ENCODE measurements at places on chromosomes 4 and X.
A peak's percentile ranks its signal among the peaks of the same experiment; 100 is the strongest.

DNA sequence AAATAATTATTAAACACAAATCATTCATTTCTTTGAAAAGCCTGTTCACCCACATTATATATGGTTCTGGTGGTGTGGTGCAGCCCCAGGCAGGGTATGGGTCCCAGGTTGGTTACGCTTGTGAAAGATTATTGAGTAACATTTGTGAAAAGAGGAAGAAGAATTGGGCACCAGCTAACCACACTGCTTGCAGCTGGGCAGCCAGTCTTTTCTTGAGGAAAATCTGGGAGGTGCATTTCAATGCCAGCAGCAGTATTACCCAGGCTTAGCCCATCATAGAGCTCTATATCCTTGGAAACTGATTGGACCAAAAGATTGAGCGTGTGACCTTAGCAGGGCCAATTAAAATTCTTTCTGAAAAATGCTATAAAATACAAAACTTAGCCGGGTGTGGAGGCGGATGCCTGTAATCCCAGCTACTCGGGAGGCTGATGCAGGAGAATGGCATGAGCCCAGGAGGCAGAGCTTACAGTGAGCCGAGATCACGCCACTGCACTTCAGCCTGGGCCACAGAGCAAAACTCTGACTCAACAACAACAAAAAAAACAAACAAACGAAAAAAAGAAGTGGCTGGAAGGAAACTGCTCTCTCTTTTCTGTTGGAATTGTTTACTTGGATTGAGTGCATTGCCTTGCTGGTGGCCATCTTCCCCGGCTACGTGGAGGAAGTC lies 9.7 kb upstream of the PLAC8 start:
- DNase-seq = no peak

- DNase-seq = no peak
These were observed 239.9 kb upstream of the TEX13A start for GRCh38 chrX:105460376-105460775.

DNA sequence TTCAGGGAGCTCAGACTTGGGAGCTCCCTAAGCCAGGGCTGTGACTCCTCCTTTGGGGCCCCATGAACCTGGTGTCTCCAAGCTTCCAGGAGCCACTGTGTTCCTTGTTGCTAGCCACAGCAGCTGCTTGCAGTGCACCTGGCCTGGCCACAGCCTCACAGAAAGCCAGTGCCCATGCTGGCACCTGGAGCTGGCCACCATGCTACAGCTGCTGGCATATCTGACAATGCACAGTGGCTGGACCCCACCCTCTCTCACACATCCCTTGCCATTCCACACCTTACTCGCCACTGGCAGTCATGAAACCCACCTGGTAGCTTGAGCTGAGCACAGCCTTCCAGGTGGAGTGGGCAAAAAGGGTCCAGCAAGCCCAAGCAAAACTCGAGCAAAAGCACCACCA lies 441.7 kb downstream of the ARAP2 start:
- DNase-seq = no peak

- peak; percentile 47 for DNase-seq
These were observed 83.6 kb downstream of the CCNG2 start for GRCh38 chr4:77240469-77241066.

DNA sequence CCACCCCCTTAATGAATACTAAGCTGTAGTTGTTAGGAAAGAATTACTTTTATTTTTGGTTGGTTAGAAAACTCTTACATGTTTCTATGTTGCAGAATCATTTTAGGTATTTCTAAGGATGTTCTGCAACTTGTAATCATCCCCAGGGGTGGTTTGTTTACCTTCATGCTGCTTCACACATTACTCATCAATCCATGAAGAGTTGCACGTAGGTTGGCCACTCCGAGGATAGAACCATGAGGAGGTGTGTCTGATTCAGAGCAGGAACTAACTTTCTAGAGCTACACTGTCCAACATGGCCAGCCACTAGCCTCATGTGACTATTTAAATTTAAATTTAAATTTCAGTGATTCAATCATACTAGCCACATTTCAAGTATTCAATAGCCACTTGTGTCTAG lies 127.2 kb upstream of the FRMPD4 start:
- DNase-seq = no peak

DNA sequence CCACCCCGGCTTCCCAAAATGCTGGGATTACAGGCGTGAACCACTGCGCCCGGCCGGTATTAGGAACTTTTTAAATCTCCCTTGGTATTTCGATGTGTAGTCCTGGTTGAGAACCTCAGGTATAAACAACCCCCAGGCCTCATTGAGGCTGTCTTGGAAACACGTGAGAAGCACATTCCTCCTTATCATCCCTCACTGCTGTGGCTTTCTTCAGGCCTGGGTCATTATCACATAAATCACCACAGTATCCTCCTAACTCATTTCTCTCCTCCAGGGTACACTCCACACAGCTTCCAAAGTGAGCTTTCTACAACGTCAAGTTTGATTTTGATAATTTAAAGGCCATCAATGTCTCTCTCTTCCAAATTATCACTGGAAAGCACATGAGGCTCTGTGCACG lies 198.2 kb downstream of the DCHS2 start:
- DNase-seq = no peak

GRCh38 chr4:70739496-70740337 lies 18.0 kb downstream of the RUFY3 start:
- DNase-seq = no peak

DNA sequence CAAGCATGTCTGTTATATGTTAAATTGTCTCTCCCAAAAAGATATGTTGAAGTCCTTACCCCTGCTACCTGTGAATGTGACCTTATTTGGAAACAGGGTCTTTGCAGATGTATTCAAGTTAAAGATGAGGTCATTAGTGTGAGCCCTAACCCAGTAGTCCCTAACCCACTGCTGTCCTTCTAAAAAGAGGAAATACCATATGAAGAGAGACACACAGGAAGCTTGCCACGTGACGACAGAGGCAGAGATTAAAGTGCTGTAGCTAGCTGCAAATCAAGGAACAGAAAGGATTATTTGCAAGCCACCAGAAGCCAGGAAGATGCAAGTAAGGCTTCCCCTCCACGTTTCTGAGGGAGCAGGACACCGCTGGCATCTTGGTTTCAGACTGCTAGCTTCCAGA lies 150.1 kb downstream of the HNRNPD start:
- DNase-seq = no peak

GRCh38 chr4:98573791-98574190 lies 84.6 kb downstream of the TSPAN5 start:
- DNase-seq = no peak

- DNase-seq = no peak
These were observed 629.1 kb upstream of the ATOH1 start for GRCh38 chr4:93199492-93199891.

DNA sequence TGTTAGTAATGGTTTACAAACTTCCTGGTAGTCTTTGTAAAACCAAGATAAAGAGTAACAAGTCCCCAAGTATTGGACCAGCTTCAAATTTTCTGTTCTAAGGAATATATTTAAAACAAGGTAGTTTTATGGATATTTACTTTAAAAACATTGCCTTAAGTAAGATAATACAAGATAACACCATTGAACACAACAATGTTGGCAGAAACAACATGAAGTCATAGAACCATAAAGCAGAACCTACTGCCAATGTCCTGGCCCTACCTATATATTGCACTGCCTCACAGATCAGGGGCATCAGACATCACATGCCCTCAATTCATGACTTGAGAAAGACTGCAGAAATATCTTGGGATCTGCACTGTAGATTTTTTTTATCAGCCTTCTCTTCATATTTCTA lies 1176.2 kb downstream of the PCDH7 start:
- no peak for DNase-seq

GRCh38 chr4:182918044-182918607 lies 940 bp upstream of the DCTD start:
- DNase-seq = no peak

- DNase-seq = no peak
These were observed 35.8 kb upstream of the SHISA3 start for GRCh38 chr4:42361456-42361855.

GRCh38 chr4:7960790-7961655 lies 21.4 kb upstream of the AFAP1 start:
- no peak for DNase-seq

DNA sequence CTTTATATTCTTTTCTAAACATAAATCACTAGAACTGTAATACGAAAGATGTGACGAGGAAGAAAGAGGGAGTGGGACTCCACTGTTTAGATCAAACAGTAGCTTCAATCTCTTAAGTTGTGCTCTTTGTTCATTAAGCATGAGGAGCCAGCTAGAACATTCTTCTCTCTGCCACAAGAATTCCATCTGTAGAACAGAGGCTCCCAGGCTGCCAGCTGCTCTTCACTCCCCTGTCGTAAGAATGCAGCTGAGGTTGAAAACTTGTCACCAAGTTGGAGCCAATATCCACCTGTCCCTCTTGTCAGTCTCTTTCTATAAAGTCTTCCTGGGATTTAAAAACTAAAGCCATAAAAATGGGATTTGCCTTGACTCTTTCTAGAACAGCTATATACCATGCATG lies 65.0 kb upstream of the SEC24B start:
- DNase-seq = no peak

DNA sequence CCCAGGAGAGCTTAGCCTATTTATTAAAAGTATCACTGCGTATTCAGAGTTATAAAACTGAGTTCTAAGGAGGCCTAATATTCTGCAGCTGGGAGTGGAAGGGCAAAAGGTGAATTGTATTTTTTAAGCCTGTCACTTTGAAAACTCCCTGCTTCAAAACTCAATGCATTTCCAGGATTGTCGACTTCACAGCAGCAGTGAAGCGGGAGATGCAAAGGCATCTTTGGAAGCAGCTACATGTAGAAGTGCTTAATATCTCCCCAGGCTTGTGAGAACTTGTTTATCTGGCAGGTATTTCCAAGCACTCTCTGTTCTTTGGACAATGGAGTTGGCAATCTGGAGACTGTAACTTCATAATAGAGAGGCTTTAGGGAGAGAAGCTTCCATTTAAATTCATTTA lies 717.5 kb upstream of the SLIT2 start:
- DNase-seq = no peak
